ENCODE measurements at places on chromosomes 2 and 18.

GRCh38 chr2:12686708-12687283, 29.9 kb upstream of the TRIB2 start:
- no peak for DNase-seq

DNA sequence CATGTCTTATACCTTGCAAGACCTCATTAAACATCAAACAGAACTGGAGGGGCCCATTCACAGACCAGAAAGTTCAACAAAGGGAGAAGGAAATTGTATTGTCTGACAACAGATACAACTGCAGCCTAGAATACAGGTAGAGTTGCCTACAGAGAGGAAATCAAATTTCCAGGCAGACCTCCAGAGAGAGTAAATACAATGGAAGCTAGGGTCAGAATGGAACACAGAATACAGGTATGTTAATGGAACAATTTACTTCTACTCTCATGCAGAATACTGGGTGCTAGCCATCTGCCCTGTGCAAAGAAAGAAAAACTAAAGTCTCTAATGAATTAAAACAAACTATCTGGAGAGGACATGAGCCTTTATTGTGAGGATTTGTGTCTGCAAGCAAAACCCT, 31.6 kb upstream of the ALK start:
- no peak for DNase-seq

DNA sequence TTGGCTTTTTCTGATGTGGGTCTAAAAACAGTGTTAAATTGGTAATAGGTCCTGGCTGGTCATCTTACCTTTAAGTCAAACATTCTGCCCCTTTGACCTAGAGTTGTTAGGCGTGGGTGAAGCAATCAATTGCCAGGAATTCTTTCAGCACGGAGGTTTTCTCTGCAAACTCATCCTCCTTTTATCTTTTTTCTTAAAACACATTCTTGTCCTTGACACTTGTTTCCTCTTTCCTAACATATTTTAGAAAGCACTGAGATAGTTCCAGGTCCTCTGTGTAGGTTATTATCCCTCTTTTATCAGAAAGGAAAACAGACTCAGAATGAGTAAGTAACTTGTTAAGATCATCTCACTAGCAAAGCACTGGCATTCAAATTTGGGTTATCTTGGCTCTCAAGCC, 18.6 kb upstream of the AP1S3 start:
- DNase-seq: no peak

- no peak for DNase-seq
Observed at GRCh38 chr2:65351234-65351947, 81.0 kb downstream of the SPRED2 start.

DNA sequence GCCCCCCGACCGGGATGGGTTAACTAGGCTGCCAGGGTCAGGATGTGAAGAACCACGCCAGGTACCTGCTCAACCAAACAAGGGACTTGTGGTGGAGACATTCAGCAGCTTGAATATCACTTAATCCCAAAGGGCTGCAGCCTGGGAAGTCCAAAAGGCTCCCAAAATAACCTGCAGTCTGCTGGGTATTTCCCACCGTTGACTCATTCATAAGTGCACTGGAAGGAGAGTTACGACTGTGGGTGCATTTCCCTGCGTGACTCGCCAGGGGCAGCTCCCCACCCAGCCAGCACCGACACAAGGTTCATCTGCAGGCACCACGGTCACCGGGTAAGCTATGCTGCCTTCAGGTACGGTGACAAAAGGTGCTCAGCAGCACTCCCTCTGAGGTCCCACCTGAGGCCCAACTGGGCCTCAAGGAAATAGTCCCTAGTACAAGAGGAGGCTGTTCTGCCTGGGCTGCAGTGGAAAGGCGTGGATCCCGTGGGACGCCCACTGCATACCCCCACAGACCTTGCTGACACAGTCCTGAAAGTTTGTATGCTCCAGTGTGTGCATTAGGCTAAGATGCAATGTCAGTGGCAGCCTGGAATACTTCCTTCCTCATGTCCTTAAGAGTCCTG, 86.5 kb downstream of the UXS1 start:
- DNase-seq: peak; percentile 66

DNA sequence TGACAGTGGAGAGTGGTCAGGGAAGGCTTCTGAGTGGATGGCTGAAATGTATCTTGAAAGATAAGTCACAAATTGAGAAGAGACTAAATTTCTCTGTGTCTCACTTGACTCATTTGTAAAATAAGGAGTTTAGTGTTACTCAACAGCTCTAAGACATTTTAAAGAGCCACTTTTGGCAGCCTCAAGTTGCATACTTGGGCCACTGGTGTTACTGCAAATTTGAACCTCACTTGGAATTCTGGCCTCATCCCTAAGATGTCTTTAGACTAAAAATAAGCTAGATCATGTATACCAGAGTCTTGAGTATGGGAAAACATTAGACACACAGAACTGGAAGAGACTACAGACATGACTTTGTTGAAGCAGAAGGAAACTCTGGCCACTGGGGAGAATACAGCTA, 4.5 kb upstream of the MTLN start:
- DNase-seq: no peak

DNA sequence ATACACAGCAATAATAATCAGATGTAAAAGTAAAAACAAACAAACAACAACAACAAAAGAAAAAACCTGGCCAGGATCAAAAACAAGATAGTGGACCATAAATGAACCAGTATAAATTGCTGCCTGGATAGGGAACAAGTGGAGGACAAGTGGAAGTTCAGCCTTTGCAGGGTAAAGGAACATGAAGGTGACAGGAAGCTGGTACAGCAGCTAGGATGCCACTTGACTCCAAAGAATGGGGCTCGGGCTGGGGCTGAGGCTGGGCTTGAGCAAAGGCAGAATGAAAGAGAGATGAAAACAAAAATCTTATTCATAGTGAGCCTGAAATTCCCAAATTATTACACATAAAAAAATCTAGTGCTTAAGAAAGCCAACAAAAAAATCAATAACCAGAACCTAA, 146.5 kb downstream of the CDH2 start:
- no peak for DNase-seq

DNA sequence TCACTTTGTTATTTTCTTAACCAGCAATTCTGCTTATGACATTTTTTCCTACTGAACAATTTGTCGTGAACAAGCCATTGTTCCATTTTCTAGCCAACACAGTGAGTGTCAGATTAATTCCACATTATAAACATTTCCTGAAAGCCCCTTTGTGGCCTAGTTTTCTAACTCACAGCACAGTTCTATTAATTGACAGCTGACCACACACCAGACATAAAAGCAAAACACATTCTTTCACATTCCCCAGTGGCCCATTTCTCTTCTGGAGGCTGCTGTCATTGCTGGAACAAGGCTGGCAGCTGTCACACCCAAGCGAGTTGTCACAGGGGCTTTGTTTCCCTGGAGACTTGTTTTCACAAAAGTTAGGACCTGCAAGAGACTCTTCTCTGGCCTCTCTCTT, 50.7 kb downstream of the RNF152 start:
- DNase-seq: no peak

GRCh38 chr2:74571058-74571457, 16.5 kb downstream of the DOK1 start:
- no peak for DNase-seq

DNA sequence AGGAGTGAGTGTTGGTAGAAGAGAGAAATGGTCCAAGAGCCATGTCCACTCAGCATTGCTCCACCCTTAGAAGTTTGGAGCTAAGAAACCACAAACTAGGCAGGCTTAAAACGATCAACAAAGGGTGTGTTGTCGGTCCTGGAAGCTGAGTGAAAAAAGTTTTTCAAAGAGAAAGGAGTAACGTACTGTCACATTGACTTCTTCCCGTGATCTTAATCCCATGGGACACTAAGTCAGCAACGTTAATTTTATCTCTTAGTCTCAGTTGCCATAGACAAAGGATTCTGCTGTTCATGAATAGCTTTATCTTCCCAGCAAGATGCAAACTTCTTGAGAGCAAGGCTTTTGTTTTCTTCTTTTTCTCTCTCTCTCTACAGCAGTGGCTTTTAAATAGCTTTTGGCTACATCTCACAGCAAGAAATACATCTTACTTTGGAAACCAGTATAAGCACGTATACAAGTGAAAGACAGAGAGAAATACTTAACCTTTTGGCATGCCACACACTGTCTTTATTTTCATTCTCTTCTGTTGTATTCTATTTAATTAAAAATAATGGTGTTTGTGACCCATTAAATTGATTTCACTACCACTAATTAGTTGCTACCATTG, 377.4 kb downstream of the TGIF1 start:
- DNase-seq: no peak

- DNase-seq: no peak
Observed at GRCh38 chr18:73462092-73462491, 594.3 kb upstream of the NETO1 start.

- DNase-seq: no peak
Observed at GRCh38 chr18:46319783-46320182, 215.6 kb downstream of the HAUS1 start.

DNA sequence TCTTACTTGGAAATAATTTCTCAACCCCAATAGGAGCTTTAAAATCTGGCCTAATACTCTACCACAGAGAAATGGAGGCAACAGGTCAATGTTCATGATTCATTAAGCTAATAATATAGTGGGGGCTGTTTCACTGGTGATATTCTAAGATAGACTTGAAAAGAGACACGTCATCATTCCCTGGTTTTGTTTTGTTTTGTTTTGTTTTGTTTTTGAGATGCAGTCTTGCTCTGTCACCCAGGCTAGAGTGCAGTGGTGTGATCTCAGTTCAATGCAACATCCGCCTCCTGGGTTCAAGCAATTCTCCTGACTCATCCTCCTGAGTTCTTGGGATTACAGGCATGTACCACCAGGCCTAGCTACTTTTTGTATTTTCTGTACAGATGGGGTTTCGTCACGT, 37.5 kb upstream of the SOS1 start:
- DNase-seq: no peak

- no peak for DNase-seq
Observed at GRCh38 chr2:138626148-138626547, 124.6 kb downstream of the SPOPL start.

DNA sequence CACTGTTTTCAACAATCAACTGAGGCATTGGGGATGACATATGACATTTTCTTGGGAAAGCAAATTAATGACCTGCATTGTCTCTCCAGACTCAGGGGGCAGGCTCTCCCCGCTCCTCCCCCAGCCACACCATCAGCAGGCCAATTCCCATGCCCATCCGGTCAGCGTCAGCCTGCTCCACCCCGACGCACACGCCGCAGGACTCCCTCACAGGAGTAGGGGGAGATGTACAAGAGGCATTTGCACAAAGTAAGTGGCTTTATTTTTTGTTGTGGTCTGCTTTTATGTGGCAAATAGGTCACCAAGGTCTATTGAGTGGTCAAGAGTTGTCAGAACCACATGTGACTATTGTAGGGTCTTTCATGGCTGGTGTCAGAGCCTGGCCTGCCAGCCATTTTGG, 165.1 kb downstream of the DTNA start:
- no peak for DNase-seq

GRCh38 chr2:31434911-31435310, 20.4 kb upstream of the XDH start:
- no peak for DNase-seq

GRCh38 chr2:111618226-111618977, 265.6 kb downstream of the ANAPC1 start:
- no peak for DNase-seq

DNA sequence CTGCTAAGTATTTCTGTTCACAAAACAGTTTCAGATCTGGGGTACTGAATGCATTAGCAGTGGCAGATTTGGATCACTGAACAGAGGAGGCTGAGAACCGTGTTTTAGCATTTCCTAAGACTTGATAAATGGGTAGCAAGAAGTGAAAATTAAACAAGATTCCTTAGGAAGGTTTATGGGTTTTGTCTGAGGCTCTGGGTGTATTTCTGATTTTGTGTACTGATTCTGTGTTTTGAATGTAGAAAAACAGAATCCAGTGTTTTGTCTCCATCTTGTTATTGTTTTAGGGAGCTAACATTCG, 1.4 kb downstream of the FAM117B start:
- DNase-seq: no peak

GRCh38 chr2:121082191-121082590, 202.8 kb downstream of the TFCP2L1 start:
- no peak for DNase-seq
